AG08395 (cell line): ENCODE measurements at places on chromosomes 2 and 18.

GRCh38 chr2:57877811-57878170 lies 168.8 kb upstream of the VRK2 start:
- no peak for DNase-seq

- peak; percentile 71 for DNase-seq
Measured at GRCh38 chr2:96175951-96176350, 30.7 kb upstream of the DUSP2 start.

DNA sequence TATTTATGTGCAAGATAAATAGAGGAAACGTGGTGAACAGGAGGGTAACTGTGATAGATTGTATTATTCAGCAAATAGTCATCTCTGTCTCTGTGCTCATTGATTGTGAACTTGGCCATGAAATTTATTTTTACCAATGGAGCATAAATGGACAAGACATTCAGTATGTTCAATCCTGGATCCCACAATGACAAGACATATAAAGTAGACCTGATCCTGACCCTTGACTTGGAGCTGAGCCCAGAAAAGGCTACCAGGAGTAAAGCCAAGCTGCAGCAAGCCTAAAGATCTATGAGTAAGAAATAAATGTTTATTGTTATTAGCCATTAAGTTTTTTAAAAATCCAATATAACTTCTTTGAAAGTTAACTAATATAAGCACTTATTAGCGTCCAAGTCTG lies 531.2 kb downstream of the PIK3C3 start:
- no peak for DNase-seq

GRCh38 chr18:79367989-79368388 lies 27.7 kb upstream of the NFATC1 start:
- no peak for DNase-seq

- DNase-seq: no peak
Measured at GRCh38 chr2:124024561-124025170, 421 bp upstream of the CNTNAP5 start.

- no peak for DNase-seq
Measured at GRCh38 chr2:236603361-236604015, 33.9 kb downstream of the ACKR3 start.

DNA sequence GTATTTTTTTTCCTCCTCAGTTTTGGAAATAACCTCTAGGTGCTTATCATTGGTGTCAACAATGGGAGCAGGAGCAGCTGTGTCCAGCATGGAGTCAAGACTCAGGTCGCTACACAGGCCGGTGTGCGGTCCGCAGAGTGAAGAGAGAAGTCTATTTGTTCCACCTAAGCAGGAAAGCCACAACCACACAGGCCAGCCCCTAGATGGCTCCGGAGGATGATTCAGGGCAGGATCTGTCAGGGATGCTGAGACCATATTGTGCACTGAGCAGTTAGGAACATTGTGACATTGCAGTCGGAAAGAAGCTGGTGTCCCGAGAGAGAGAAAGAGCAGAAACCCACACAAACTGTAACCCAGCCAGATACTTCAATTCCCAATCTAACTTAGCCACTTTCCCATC lies 136.9 kb downstream of the GAREM1 start:
- DNase-seq: no peak

- DNase-seq: no peak
Measured at GRCh38 chr2:101770726-101771125, 73.2 kb downstream of the MAP4K4 start.

GRCh38 chr18:61551586-61551985 lies 218.4 kb downstream of the CDH20 start:
- peak; percentile 80 for DNase-seq

DNA sequence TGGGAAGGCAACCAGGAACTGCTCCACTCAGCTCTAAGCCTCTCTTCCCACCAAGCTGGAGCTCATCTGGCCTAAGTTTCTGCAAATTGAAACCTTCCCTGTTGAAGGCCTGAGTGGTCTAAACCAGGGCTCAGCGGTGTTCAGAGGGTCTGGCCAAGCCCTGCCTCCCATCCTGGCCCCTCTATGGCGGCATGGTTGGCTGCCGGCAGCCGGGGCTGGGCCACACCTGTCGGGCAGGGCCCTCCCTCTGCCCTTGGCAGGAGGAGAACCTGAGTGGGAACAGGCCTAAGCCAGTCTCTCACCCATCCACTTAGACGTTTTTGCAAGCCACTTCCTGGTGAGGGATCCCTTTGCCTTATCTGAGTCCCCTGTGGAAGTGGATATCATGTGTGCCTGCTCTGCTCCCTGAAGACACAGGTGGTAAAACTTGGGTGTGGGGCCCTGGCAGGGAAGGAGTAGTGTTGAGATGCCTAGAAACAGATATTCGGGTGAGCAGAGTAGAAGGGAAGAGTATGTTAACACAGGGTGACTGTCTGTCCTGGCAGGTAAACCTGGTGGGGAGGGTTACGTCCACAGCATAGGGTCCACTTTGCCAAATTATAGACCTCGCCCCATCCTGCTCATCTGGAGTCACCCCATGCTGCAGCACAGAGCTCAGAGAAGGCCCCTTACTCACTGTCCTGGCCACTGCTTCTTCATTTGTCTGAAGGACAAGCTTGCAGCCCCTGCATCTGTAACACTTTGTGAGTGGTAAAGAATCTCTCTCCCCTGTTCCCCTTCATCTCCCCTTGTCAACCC lies 63.0 kb upstream of the SIX2 start:
- DNase-seq: no peak

GRCh38 chr2:152400607-152401214 lies 65.7 kb downstream of the FMNL2 start:
- no peak for DNase-seq

DNA sequence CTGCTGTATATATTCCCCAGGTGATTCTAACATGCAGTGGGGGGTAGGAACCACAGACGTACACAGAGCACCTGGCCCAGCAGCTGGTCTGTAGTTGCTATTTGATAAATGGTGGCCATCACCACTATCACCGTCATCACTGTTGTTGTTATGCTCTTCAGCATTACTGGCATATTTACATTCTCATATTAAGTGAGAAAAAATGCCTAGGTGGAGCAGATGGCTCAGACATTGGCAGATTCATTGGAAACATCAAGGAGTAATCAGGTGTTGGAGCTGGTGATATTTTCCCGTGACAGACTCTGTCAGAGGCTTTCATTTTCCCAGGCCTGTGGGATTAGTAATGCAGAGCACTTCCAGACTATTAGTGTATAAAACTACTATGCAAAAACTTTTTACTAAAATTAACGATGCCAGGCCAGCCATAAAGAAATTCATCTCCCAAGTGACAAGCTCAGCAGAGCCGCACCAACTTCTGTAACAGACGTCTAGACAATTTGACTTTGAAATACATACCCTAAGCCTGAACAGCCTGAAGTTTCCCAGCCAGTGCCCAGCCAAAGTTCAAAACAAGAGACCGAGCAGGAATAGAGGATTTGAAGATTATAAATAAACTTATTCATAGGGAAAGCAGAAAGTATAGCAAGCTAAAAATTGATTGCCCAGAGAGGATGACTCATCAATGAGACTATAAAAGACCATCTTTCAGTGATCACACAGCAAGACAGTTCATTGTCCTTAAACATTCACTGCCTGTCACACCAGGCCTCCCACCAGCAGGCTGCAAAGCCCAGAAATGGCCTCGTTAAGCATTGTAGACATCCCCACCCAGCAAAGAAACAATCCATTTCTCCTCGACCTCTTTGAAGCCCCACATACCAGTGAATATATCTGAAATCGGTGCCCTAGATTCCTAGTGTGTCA lies 247.4 kb upstream of the CHAC2 start:
- DNase-seq: no peak

GRCh38 chr18:77862066-77862757 lies 612.6 kb downstream of the GALR1 start:
- no peak for DNase-seq

DNA sequence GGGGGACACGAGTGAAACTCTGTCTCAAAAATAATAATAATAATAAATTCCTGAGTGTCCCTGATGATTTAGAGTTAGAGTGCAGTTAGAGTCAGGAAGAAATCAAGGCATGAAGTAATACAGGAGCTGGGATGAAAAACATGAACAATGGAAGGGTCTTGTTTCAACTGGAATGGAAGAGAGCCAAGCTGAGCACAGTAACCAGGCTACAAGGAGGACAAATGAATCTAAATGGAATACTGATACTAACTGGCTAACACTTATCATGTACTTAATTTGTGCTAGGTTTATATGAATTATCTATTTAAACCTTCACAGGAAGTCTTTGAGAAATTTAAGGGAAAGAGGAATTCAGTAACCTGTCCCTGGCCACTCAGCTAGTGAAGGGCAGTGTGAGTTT lies 38.8 kb upstream of the PSME4 start:
- no peak for DNase-seq

- no peak for DNase-seq
Measured at GRCh38 chr2:178506949-178507348, 26.7 kb downstream of the PLEKHA3 start.
